AG10803 (cell line): ENCODE measurements at places on chromosomes 11 and 22.

- no peak for DNase-seq
Observed at GRCh38 chr11:106092446-106092845, 15.0 kb downstream of the AASDHPPT start.

- no peak for DNase-seq
Observed at GRCh38 chr22:46373921-46374662, 38.6 kb downstream of the TRMU start.

DNA sequence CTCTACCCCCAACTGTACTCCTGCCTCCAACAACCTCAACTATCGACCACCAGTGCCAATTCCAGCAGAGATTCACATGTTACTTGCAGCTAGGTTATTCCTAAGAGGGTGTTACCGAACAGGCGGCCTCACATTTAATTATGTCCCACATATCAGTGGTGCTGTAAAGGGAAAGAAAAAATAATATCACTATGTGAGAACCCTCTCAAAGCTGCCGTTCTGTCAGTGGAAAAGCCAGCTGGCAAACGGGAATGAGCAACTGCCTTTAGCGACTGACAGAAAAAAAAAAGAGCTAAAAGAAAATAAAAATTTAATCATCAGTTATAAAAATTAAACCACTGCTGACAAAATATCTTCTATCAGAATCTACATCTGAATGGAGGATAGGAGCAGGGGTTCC is 270.8 kb upstream of the NARS2 start:
- no peak for DNase-seq

- no peak for DNase-seq
Observed at GRCh38 chr11:34351687-34352469, 5.9 kb downstream of the ABTB2 start.

- no peak for DNase-seq
Observed at GRCh38 chr11:87020764-87021365, 16.9 kb upstream of the TMEM135 start.

DNA sequence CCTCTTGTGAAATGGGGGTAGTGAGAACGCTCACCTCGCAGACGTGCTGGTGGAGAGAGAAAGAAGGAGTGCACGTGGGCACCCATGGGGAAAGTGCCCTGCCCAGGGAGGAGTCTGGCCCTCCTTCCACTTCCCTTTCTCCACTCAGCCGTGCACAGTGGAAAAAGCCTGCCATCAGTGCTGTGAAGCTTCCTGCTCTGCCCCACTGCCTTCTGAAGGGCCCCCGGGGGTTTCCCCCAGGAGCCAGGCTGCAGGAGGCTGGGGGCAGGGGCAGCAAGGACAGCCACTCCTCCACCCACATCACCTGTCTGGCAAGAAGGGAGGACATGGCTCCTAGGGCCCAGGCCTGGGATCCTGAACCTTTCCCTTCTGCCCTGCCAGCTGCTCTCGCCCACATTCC is 7.6 kb downstream of the TP53I11 start:
- no peak for DNase-seq

GRCh38 chr22:49232319-49233067 is 595.2 kb downstream of the BRD1 start:
- no peak for DNase-seq

DNA sequence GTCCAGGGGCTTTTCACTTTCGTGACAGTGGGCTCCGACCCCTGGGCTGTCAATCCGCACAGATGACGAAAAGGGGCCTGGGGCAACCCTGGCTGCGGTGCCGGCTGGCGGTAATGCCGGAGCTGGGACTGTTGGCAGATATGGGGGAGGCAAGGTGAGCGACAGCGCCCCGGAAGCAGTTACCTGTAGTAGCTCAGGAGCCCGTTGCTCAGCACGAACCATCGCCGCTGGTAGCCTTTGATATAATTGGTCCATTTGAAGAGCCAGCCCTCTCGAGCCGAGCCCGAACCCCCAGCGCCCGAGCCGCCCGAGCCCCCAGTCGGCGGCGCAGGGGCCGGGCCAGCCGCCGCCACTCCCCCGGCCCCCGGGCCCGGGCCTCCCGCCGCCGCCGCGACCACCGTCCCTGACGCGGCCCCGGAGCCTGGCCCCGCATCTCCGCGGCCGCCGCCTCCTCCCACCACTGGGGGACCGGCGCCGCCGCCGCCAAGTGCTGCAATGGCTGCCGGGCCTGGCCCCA is 396 bp downstream of the OSBP start:
- no peak for DNase-seq

- DNase-seq, result no peak
Observed at GRCh38 chr22:43996170-43996980, 27.7 kb upstream of the PARVB start.

GRCh38 chr11:42412590-42412989 is 899.2 kb upstream of the API5 start:
- DNase-seq, result no peak

GRCh38 chr11:127939000-127939399 is 648.4 kb downstream of the ETS1 start:
- DNase-seq, result no peak

DNA sequence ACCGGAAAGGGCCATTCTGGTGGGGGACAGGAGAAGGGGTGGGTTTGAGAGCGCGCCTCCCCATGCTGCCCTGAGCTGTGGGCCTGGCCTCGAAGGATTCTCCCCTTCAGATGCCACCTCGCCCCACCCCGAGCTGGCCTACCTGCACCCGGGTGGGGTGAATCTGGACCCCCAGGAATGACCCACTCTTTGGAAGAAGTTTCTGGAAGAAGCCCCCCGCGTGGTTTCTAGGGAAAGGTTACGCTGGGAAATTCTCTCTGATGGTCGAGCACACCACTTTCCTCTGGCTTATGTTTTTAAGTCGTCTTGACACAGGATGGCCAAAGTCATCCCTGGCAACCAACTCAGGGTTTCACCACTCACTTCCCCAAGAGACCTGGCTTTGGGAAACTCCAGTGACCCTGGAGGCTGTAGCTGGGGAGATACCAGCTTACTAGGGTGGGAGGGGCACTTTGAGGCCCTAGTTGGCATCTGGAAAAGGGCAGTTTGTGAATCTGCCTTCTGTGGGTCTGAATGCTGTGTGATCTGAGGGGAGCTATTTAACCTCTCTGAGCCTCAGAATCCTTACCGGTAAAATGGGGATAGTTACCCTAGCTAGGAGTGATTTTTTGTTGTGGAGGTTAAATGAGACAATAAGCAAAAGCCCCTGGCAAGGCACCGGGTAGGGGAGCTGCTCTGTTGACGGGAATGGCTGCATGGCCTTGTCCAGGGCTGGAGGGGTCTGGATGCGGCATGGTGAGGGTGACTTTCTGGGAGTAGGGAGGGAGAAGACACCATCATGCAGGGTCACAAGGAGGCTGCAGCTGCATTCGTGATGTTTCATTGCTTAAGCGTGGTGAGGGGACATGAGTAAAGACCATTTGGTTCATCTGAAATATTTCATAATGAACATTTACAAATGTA is 45.3 kb upstream of the ACCSL start:
- DNase-seq, result no peak

DNA sequence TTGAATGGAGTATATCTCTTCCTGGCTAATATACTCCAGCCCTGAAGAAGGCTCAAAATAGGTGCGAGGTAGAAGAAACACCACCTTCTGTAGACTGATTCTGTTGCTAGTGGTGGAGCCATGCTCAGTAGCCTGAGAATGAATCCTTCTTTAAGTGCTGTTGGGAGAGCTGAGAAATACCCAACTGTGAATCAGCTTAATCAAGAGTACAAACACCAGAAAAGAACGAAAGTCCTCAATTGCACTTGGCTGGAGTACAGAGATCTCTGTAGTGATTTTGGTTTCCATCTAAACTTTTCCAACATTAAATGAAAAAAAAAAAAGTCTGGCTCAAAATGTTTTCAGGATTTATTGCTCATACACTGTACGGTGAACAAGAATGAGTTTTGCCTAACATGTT is 619.1 kb downstream of the METTL15 start:
- DNase-seq, result peak; percentile 53

- peak; percentile 66 for DNase-seq
Observed at GRCh38 chr11:7571640-7572000, 57.8 kb downstream of the PPFIBP2 start.

DNA sequence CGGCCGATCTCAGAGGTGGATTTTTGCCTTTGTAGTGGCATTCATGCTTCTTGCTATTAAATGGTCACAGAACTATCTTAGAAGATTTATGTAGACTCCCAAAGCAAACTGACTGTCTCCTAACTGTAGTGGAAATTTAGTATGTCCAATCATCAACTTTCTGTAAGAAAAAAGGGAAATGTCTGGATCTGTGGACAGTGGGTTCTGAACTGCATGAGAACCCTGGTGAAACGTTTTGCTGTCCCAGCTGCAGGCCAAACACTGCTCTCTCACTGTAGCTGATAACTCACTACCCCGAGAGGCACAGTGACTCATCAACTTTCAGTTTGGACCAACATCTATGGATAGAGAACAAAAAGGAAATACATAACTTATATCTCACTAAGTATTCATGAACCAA is 387.1 kb downstream of the SOX6 start:
- DNase-seq, result peak; percentile 73

GRCh38 chr11:95358511-95359340 is 127.7 kb upstream of the SESN3 start:
- DNase-seq, result peak; percentile 41

GRCh38 chr11:57903441-57904123 is 120.1 kb upstream of the OR9Q1 start:
- DNase-seq, result peak; percentile 0

GRCh38 chr11:12083380-12083779 is 27.0 kb upstream of the MICAL2 start:
- DNase-seq, result no peak

DNA sequence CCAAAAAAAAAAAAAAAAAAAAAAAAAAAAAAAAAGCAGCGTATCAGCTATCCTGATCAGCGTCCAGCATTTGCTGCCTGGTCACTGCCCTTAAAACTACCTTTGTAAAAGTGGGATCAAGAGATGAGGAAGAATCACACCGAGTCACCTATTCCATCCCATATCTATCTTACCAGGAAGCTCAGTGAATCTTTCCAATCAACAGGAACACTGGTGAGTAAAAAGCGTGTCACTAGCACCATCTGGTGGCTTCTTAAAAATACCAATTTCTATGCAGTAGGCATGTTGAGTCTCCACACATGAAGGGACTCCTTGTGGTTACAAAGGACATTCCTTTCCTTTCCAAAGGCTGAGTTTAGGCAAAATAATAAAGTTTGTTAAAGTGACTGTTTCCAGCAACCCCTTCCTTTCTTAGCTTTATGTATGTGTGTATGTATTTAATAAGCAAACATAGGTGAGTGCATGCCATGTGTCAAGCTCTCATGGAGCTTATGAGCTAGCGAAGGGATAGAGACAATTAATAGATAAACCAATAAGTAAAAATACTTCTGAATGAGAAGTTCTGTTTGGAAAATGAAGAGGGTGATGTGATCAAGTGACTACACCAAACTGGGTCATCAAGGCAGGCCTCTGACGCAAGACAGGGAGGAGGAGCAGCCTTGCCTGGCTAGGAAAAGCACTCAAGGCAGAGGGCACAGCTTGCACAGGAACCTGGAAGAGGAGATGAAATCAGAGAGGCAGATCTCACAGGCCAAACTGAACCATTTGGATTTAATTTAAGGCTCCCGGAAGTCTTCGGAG is 13.9 kb upstream of the TP53AIP1 start:
- peak; percentile 72 for DNase-seq

- no peak for DNase-seq
Observed at GRCh38 chr11:57901756-57902155, 121.9 kb upstream of the OR9Q1 start.

GRCh38 chr11:44256673-44257291 is 53.2 kb downstream of the ALX4 start:
- no peak for DNase-seq

GRCh38 chr11:45331839-45332238 is 45.7 kb upstream of the SYT13 start:
- DNase-seq, result no peak

GRCh38 chr11:18700375-18700774 is 1.8 kb downstream of the TMEM86A start:
- no peak for DNase-seq

DNA sequence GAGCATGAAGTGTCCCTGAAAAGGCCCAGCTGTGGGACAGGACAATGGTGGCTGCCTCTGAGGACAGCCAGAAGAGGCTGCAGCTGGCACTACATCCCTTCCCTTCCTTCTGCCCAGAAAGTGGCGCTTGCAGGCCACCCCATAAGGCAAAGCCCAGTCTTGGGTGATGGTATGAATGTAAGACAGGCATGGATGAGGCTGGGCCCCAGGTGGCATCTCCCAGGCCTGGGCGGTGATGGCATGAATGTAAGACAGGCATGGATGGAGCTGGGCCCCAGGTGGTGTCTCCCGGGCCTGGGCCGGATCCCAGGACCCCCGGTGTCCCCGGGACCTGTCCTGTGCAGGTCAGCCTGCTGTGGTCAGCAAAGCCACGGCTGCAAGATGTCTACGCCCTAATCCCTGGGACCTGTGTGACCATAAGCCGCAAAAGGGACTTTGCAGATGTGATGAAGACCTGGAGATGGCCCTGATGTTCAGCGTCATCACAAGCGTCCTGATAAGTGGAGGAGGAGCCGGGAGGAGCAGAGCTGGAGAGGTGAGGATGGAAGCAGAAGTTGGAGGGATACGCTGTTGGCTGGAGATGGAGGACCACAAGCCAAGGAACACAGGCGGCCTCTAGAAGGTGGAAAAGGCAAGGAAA is 181.1 kb downstream of the CTTN start:
- no peak for DNase-seq

DNA sequence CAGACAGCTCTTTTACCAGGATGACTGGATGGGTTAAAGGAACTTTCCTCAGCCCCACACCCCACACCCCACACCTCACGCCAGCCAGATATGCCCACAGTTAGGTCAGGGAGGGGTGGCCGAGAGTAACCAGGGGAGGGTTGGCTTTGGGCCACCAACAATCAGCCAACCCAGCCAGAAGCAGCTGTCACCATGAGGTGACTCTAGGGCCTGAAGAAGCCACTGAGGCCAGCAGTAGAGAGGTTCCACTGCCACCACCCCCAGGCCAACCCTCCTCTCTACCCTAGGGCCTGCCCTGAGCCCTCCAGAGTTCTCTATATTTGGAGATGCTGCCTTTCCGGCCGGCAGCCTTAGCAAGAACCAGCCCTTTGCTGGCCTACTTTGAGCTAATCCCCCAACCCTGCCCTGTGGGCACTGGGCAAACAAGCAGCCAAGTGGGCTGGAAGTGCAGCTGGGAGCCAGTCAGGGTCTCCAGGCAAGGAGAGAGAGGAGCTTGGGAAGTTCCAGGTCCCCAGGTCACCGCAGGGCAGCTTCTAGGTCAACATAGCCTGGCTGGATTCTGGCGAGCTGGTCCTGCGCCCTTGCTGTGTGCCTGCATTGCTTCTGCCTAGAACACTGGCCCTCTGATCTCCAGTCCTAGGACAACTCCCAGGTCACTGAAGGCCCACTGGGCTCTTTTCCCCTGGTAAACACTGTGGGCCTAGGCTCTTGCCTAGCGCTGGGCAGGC is 12.0 kb upstream of the SYT8 start:
- DNase-seq, result no peak

GRCh38 chr11:11624204-11624603 is 2.4 kb upstream of the GALNT18 start:
- no peak for DNase-seq

DNA sequence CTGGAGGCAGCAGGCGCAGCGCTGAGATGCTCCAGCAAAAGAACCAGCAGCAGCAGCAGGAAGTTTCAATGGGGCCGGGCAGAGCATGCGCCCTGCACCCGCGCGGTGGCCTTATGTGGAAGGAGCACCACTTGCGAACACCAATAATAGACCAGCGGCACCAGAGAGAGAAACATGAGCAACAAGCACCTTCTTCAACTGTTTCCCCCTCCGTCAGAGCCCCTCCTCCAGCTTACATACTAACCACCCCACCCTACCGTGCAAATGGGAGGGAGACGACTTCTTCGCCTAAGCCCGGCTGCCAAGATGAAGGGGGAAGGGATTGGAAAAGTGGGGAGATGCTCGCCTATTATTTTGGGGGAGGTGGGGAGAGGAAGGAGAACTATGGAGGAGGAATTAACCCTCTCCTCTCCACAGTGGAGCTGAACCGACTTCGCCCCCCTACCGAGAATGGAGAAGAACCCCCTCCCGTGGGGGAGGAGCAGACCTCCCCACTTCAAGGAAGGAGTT is 1.1 kb downstream of the RSF1 start:
- DNase-seq, result peak; percentile 84
